Right renal cortex interstitium (tissue), 3 donors: ENCODE measurements at places on chromosomes 5 and 9. TPM values are rescaled to one million over a fixed set of nuclear protein-coding genes. Genes with fewer than 3 reads are reported as not detected.

Gene BARX1
- polyA plus RNA-seq, result 0.10 TPM

Gene SAPCD2
- polyA plus RNA-seq, result 5.4 TPM

Gene FBXL7
- 23.9 TPM for polyA plus RNA-seq

Gene PCDHGA3
- polyA plus RNA-seq, result 3.1 TPM

Gene IL4
- polyA plus RNA-seq, result not detected

Gene MLANA
- polyA plus RNA-seq, result 0.75 TPM

Gene PLCXD3
- 0.52 TPM for polyA plus RNA-seq

DNA sequence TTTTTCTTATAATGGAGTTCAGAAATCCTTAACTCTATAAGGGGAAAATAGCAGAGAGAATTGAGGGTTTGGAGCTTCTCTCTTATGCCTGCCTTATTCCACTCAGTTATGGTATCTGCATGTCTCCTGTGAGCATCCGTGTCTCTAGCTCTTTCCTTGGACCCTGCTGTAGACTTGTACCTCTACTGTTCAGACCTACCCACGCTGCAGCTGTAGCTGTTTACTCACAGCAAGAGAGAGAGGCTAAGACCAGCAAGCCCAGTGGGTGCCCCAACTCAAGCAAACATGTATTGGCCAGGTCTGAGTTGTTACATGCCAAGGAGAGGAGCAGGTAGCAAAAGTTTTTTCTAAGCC is 7.1 kb upstream of the PCSK1 start:
- DNase-seq, result no peak

DNA sequence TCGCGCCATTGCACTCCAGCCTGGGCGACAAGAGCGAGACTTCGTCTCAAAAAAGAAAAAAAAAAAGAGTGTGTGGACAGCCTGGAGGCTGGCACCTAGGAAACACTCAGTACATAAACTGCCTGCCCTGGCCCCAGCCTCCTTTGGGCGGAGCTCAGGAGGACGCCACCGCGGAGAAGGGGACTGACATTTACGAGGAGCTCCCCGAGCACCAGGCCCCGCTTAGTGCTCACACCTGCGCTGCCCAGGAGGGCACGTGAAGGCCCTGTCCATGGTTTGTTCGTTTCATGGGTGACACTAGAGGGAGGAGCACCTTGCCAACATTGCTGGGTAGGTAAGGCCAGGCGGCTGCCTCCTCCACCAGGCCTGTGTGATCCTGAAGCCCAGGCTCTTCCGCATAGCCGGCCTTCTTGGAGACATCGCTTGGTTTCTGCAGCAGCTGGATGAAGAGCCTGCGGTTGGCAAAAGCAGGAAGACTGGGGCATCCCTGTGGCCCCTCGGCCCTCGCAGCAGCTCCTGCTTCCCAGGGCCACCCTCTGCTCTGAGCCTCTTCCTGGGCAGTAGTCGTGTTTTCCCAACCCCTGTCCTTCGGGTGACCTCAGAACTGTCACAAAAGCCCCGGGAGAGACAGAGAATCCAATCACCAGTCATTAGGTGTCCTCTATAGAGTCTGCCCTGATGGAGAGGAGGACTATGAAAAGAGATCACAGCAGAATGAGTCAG is 26.2 kb upstream of the LAMC3 start:
- DNase-seq, result no peak

- no peak for DNase-seq
Observed at GRCh38 chr5:7678030-7678429, 172.9 kb downstream of the CFAP90 start.

DNA sequence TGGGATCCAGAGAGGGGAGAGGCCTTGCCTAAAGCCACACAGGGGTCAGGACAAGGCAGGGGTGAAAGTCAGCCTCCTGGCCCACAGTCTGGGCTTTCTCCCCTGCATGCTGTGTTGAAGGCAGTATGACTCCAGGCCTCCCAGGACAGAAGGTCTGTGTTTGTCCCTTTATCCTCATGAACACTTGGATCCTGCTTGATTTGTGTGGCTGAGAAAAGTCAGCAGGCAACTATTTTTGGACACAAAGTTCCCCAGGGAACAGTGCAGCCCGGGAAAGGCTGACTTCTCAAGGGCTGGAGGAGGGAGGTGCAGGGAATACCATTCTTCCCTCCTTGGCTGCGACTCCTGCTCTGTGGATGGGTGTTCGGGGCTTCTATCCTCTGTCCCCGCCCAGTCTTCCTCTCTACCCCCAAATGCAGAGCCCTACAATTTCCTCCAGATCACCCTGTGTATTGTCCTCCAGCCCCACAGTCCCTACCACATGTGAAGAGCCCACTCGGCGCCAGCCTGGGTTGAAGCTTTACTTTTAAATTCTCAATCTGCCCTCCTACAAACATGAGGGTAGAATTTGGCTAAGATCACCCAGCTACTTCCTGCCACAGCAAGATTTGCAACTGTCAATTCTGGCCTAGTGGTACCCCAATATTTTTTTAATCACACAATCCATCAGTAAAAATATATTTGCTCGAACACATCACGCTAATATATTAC is 4.1 kb downstream of the AKNA start:
- no peak for DNase-seq

- peak; percentile 32 for DNase-seq
Observed at GRCh38 chr9:124496075-124496449, 11.1 kb downstream of the NR5A1 start.

DNA sequence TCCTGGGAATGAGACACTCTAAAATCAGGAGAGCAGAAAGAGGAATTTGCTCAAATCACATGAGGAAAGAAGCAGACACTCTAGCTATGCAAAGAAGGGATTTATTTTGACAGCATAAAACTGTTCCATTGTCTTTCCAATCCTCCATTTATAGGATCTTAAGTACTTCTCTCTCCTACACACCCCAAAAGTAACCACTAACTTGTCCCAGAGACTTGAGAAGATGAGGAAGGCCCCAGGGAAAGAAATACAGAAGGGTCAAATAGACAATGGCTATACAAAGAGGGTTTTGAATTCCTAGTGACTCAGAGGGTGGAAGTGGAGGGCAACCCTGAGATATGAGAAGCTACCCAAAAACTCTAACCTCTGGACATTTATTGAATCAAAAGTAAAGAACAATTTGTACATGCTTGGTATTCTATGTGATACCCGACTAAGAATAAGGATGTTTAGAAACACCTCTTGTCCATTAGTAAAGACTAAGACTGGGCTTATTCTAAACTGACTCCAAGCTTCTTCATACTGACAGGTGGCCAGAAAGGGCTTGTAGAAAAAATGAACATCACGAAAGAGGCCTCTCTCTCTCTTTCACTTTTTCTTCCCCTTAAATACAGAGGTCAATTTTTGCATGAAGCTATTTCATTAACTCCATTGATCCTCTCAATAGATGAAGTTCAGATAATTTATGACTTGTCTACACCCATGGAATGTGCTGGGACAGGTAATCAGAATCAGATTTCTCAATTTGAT is 20.6 kb downstream of the DMAC1 start:
- DNase-seq, result no peak

GRCh38 chr5:179870403-179870903 is 11.8 kb upstream of the MRNIP start:
- DNase-seq, result no peak

GRCh38 chr5:125113328-125113727 is 366.9 kb upstream of the ZNF608 start:
- DNase-seq, result no peak

GRCh38 chr9:134634176-134634575 is 7.4 kb upstream of the COL5A1 start:
- no peak for DNase-seq

GRCh38 chr5:158212917-158213316 is 354.0 kb upstream of the CLINT1 start:
- no peak for DNase-seq
